RPMI7951 (cell line): ENCODE measurements at places on chromosomes 5 and 9. TPM values are rescaled to one million over a fixed set of nuclear protein-coding genes. Genes with fewer than 3 reads are reported as not detected.

Gene CCDC171
- total RNA-seq, result 0.48 and 0.68 TPM in 2 replicates

Gene SERINC5
- total RNA-seq, result 2.5 and 3.0 TPM in 2 replicates

Gene CD274
- total RNA-seq, result 4.9 and 5.7 TPM in 2 replicates

Gene PCDHAC2
- total RNA-seq, result not detected in 2 replicates

Gene GFI1B
- not detected in 2 replicates for total RNA-seq

Gene IL4
- not detected in 2 replicates for total RNA-seq

Gene SLC36A3
- not detected in 2 replicates for total RNA-seq

Gene PCDHGA1
- total RNA-seq, result 3.3 and 3.7 TPM in 2 replicates

Gene SLCO4C1
- total RNA-seq, result under 0.01 TPM in 2 replicates

Gene SLC6A19
- not detected in 2 replicates for total RNA-seq

Gene ABCA1
- total RNA-seq, result 20.8 TPM in 2 replicates

Gene ORM1
- not detected in 2 replicates for total RNA-seq

Gene OTP
- under 0.01 TPM in 1 of 2 replicates, not detected in the other for total RNA-seq

Gene TMEM167A
- 117 and 145 TPM in 2 replicates for total RNA-seq

Gene RASGEF1C
- 0.24 and 2.0 TPM in 2 replicates for total RNA-seq

Gene NKD2
- total RNA-seq, result 24.6 and 27.2 TPM in 2 replicates

Gene MIGA2
- 13.7 and 15.6 TPM in 2 replicates for total RNA-seq

Gene FRMD3
- 0.10 and 0.36 TPM in 2 replicates for total RNA-seq
